ENCODE measurements at places on chromosomes 16 and 17.

DNA sequence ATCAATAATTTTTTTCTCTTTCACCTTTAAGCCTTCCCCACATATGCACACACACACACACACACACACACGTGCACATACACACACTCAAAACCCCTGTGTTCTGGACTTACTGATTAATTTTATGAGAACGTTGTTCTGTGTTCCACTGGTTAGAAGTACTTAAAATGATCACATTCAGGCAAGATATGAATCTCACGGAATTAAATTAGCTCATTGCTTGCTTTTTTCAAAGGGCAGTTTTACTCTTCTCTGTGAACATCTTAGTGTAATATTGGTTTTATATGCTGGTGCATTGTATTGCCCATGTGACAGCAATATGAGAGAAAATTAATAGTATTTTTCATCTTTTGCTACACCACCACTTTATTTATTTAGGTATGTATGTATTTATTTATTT, 377.3 kb upstream of the RBFOX1 start:
- H3K4me3 ChIP-seq = no peak overlapping the region
- H3K27me3 ChIP-seq = no peaks in the 10 kb centered on the region
- no peak overlapping the region for H3K27ac ChIP-seq
- no peaks in the 10 kb centered on the region for H3K4me1 ChIP-seq

DNA sequence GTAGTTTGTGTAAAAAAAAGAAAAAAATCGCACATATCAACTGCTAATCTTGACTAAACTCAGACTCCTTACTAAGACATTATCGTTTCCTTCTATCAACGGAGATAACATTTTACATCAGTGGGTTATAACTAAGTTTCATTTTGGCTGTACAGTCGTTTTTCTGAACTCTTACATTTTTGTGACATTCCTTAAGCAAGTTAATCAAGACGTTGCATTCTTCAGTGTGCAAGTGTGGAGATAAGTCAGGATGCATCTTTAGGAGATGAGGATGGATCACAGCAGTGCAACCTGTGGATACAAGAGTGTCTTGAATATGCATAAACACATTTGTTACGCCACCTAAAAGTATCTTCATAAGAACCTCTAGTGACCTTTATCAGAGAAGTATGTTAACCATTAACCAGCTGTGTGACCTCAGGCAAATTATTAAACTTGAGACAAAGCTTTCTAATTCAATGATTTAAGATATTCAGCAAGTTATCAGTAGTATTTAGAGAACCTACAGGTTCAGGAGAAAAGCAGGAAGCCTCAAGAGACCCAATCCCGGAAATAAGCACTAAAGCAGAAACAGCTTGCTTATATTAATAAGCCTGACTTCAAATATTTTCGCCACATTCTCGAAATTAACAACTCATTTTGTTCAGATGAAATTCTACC, 9.4 kb downstream of the CMC2 start:
- no peak overlapping the region for H3K4me3 ChIP-seq
- peaks cover 25% of the 10 kb centered on the region for H3K36me3 ChIP-seq
- no peak for DNase-seq
- H3K4me1 ChIP-seq = peaks cover 32% of the 10 kb centered on the region
- no peaks in the 10 kb centered on the region for H3K27me3 ChIP-seq

DNA sequence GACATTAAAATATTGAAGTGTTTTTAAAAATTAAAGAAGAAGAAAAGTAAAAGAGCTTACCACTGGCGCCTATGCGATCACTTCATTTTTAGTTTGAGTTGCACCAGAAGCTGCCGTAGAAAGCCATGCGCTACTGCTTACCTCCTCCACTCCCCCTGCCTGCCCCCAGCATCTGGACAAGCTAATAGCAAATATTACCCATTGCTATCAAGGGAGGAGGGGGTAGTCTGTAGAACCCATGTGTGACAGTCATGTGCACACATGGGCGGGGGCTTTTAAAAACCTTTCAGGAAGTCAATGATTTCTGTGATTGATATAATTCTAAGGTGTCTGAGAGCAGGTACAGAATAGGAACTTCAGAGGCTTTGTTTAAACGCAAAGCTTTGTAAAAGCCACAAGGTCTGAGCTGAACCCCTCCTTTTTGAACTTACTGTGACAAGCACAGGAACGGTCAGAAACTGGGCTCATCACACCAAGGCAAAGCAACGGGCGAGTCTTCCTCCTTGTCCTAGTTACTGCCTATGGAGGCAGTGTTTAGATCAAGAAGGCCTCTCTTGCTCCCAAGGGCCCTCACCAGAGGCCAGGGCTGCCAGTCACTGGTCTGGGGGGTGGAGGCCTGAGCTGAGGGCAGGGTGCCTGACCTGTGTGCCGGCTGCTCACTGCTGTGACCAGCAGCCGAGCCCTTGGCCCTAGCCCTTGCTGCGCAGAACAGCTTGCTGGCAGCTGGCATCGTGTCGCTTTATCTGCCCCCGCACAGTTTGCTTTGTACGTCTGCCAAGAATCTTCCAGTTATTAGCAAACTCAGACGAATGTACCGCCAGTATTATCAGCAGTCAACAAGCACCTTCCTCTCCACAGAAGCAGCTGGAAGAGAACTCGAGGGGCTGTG, 15.0 kb downstream of the GINS2 start:
- H3K27ac ChIP-seq = no peak overlapping the region
- peaks cover 100% of the 10 kb centered on the region for H3K36me3 ChIP-seq
- no peak overlapping the region for H3K4me3 ChIP-seq
- DNase-seq = no peak
- no peaks in the 10 kb centered on the region for H3K27me3 ChIP-seq

GRCh38 chr16:51637770-51638094, 486.7 kb upstream of the SALL1 start:
- H3K27me3 ChIP-seq = no peaks in the 10 kb centered on the region
- no peak overlapping the region for H3K27ac ChIP-seq
- no peak overlapping the region for H3K4me3 ChIP-seq
- H3K4me1 ChIP-seq = peaks cover 26% of the 10 kb centered on the region
